ENCODE measurements at places on chromosomes 5 and 9. TPM values are rescaled to one million over a fixed set of nuclear protein-coding genes. Genes with fewer than 3 reads are reported as not detected.

GRCh38 chr5:152332716-152333460 lies 72.2 kb downstream of the NMUR2 start:
- DNase-seq, result no peak

LHX3 gene
- not detected for polyA plus RNA-seq

CBY3 gene
- polyA plus RNA-seq, result 0.99 TPM

DNA sequence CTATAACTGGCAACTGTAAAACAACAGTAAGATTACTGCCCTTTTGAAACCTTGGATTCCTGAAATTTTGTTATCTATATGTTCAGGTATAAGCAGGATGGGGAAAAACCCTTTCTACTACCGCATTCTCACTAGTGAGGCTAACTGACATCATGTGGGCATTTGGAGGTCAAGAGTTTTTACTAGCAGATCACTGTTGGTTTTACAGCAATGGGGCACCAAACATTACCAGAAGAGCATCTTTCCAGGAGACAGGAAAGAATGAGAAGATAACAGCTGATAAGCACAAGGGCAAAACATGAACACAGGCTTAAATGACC lies 20.9 kb upstream of the TTC33 start:
- DNase-seq, result no peak

SPINK13 gene
- 0.81 TPM for polyA plus RNA-seq

- DNase-seq, result no peak
Observed at GRCh38 chr9:14389657-14390056, 75.7 kb upstream of the NFIB start.

DNA sequence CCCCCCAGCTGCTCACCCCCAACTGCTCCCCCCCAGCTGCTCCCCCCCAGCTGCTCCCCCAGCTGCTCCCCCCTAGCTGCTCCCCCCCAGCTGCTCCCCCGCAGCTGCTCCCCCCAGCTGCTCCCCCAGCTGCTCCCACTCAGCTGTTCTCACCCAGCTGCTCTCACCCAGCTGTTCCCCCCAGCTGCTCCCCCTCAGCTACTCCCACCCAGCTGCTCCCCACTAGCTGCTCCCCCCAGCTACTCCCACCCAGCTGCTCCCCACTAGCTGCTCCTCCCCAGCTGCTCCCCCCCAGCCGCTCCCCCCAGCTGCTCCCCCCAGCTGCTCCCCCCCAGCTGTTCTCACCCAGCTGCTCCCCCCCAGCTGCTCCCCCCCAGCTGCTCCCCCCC lies 22.8 kb upstream of the AHRR start:
- no peak for DNase-seq

DNA sequence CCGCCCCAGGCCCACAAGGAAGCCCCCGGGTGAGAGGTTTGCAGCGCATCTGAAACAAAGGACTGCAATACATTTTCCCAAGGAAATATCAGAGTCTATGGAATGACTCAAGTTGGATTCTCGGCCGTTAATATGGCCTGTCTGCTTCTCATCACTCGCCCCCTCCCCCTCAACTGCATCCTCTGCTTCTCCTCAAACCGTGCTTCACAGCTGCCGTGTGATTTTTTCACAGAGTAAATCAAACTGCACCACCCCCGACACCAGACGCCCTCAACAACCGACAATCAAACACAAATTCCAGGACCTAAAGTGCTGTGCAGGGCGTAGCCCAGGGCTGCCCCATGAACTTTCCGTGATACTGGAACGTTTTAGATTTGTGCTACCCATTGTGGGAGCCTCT lies 176.9 kb downstream of the ROR2 start:
- no peak for DNase-seq

DNA sequence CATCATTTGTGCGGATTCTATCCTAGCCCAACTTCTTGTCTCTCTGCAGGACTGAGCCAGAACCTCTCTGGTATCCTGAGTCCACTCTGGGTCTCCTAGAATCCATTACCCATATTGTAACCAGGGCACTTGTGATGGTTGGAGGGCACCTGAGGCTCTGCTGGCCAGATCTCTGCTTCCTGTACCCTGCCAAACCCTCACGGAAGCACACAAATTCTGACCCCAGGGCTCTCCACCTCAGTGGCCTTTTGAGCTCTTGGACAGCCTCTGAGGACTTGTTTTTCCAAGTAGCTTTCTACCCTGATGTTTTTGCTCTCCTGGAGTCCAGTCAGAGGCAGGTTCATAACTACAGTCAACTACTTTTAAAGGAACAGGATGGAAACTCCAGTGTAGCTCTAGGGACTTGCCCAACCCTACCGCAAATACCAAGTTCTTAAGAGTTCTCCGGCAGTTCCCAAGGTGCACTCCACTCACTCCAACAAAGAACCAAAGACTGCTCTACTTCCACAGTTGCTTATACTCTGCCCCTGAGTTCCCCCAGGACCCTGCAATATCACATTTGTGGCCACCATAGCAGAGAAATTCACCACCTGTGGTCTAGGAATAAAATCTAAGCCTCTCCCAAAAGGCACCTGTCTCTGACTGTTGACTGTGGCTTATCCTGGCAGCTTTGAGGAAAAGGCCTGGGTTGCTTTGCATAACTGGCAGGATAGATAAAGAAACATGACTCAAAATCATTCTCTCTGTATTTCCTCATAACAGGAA lies 9.6 kb downstream of the PIP5K1B start:
- DNase-seq, result no peak

WDR38 gene
- 0.41 TPM for polyA plus RNA-seq

DNA sequence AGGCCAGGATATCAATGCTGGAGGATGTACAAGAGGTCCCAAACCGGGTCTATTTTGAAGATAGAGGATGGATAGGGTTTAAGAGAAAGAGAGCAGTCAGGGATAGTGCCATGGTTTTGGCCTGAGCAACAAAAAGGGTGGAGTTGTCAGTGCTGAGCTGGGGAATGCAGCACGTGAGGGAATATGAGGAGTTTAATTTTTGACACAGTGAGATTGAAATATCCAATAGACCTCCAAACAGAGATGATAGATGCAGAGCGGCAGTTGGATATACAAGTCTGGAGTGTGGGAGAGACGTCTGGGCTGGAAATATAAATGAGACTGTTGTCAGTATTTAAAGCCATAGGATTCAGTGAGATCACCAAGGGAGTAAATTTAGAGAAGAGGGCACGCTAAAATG lies 136.7 kb upstream of the EFNA5 start:
- DNase-seq, result no peak

NUTM2F gene
- polyA plus RNA-seq, result not detected

DNA sequence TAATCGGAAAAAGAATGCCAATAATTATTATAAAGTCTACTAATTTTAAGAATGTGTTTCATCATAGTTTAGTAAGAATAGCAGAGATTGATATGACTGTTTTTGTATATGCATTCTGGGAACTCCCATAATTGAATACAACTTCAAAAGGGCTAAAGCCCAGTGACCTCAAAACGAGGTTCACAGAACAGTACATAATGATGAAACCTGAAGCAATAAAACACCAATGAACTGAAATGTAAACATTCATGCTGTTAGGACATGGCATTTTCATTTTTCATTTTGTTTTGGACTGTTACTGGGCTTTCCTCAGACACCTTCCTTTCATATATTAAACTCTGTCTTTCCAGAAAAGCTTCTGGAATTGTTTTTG lies 684 bp upstream of the JMY start:
- DNase-seq, result no peak

- DNase-seq, result no peak
Observed at GRCh38 chr9:126694206-126695081, 80.7 kb downstream of the LMX1B start.

All from renal pelvis (tissue), 12 donors.